ENCODE measurements at places on chromosomes 11 and 22.

- H3K36me3 ChIP-seq, result peaks cover 63% of the 10 kb centered on the region
- H3K4me3 ChIP-seq, result peak overlapping the region; percentile 98
- peaks cover 36% of the 10 kb centered on the region for H3K4me1 ChIP-seq
- no peaks in the 10 kb centered on the region for H3K27me3 ChIP-seq
Observed at GRCh38 chr11:70205766-70206165, 2.7 kb downstream of the FADD start.

- H3K4me3 ChIP-seq, result peak overlapping the region; percentile 92
- peaks cover 56% of the 10 kb centered on the region for H3K4me1 ChIP-seq
- H3K27me3 ChIP-seq, result no peaks in the 10 kb centered on the region
- no peak for DNase-seq
Observed at GRCh38 chr11:46560300-46560991, 33.4 kb downstream of the AMBRA1 start.

DNA sequence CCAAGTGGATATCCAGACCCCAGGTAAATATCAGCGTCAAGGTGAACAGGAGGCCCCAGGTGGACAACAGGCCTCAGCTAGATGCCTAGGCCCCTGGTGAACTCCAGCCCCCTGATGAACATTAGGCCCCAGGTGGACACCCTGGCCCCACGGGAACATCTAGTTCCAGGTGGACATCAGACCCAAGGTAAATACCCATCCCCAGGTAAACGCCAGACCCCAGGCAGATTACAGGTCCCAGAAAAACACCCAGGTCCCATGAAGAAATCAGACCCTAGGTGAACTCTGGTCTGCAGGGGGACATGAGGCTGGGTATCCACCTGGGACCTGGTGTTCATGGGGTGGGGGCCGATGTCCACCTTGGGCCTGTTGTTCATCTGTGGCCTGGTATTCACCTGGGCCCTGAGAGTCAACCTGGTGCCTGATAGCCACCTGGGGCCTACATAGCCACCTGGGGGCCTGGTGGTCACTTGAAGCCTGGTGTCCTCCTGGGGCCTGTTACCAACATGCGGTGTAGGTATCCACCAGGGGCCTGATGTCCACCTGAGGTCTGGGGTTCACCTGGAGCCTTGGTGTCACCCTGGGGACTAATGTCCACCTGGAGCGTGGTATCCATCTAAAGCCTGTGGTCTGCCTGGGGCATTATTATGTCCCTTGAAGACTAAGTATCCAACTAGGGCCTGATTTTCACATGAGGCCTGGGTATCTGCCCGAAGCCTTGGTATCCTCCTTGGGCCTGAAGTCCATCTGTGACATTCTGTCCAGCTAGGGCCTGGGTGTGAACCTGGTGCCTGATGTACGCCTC lies 56.8 kb upstream of the SEPTIN5 start:
- no peak overlapping the region for H3K27ac ChIP-seq
- H3K27me3 ChIP-seq, result peaks cover 2% of the 10 kb centered on the region
- no peaks in the 10 kb centered on the region for H3K4me1 ChIP-seq
- H3K36me3 ChIP-seq, result no peaks in the 10 kb centered on the region
- no peak overlapping the region for H3K4me3 ChIP-seq

GRCh38 chr11:113204280-113204679 lies 110.1 kb upstream of the TTC12 start:
- H3K27me3 ChIP-seq, result no peaks in the 10 kb centered on the region
- DNase-seq, result no peak
- H3K4me1 ChIP-seq, result no peaks in the 10 kb centered on the region
- no peaks in the 10 kb centered on the region for H3K36me3 ChIP-seq
- no peak overlapping the region for H3K4me3 ChIP-seq

- peaks cover 46% of the 10 kb centered on the region for H3K4me1 ChIP-seq
- H3K27ac ChIP-seq, result no peak overlapping the region
- no peak overlapping the region for H3K4me3 ChIP-seq
- no peak for DNase-seq
- H3K27me3 ChIP-seq, result no peaks in the 10 kb centered on the region
Observed at GRCh38 chr11:14542324-14542723, 22.1 kb upstream of the PSMA1 start.

- no peak overlapping the region for H3K4me3 ChIP-seq
- H3K27me3 ChIP-seq, result no peaks in the 10 kb centered on the region
- peaks cover 12% of the 10 kb centered on the region for H3K4me1 ChIP-seq
- H3K36me3 ChIP-seq, result peaks cover 76% of the 10 kb centered on the region
Observed at GRCh38 chr22:24088816-24089215, 77.7 kb downstream of the CABIN1 start.

- H3K27me3 ChIP-seq, result peaks cover 51% of the 10 kb centered on the region
- no peaks in the 10 kb centered on the region for H3K36me3 ChIP-seq
- H3K4me3 ChIP-seq, result no peak overlapping the region
Observed at GRCh38 chr11:20204681-20205080, 44.4 kb upstream of the DBX1 start.

DNA sequence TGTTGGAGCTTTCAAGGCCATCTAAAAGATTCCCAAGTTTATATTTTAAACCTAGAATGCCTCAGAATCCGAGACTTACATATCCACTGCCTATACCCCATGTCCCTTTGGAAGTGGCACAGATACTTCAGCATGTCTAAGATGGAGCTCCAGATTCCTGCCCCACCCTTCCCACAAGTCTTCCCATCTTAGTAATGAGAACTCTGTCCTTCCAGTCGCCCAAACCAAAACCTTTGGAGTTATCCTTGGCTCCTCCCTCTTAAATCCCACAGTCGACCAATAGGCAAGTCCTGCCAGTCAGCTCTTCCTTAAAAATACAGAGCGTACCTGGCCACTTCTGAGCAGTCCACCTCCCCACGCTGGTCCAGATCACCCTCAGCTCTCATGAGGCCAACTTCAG lies 4.3 kb downstream of the POLD4 start:
- H3K36me3 ChIP-seq, result no peaks in the 10 kb centered on the region
- DNase-seq, result no peak
- H3K27ac ChIP-seq, result no peak overlapping the region

DNA sequence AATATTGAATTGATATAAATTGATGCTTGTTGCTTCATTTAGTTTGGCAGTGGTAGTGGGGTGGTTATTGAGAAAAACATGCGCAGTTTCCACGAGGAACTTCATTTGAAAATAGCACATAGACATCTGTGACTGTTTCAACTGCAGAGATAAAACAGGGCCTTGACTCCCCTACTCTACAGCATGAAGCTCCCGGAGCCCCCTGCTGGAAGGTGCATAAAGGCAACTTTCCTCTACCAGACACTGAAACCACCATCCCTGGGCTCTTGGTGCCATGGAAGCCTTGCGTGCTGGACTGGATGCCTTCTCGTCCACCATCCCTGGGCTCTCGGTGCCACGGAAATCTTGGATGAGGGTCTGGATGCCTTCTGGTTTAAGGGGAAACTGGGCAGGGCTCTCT lies 195.9 kb downstream of the CSNK2A3 start:
- H3K36me3 ChIP-seq, result no peaks in the 10 kb centered on the region
- no peak overlapping the region for H3K27ac ChIP-seq
- no peak for DNase-seq
- peaks cover 9% of the 10 kb centered on the region for H3K4me1 ChIP-seq

GRCh38 chr22:44894321-44894720 lies 115.5 kb downstream of the PHF21B start:
- H3K4me3 ChIP-seq, result no peak overlapping the region
- no peaks in the 10 kb centered on the region for H3K4me1 ChIP-seq

DNA sequence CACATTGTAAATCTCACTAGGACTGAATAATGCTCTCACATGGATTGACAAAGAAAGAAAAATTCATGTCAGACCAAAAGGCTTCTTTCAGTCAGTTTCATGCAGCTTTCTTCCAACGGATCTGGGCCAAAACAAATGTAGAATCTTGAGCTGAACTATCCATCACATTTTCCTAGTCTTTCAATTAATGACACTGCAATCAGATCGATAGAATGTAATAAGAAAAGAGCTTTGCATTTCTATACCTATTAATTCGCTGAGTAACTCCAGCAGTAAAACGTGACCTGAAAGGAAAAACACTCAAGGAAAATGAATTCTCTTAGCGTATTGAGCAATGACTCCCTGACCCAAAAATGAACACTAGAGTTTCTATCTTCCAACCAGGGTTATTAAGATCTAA lies 194.8 kb upstream of the BLID start:
- no peaks in the 10 kb centered on the region for H3K4me1 ChIP-seq
- no peak overlapping the region for H3K27ac ChIP-seq
- DNase-seq, result no peak
- H3K4me3 ChIP-seq, result no peak overlapping the region
- no peaks in the 10 kb centered on the region for H3K36me3 ChIP-seq

DNA sequence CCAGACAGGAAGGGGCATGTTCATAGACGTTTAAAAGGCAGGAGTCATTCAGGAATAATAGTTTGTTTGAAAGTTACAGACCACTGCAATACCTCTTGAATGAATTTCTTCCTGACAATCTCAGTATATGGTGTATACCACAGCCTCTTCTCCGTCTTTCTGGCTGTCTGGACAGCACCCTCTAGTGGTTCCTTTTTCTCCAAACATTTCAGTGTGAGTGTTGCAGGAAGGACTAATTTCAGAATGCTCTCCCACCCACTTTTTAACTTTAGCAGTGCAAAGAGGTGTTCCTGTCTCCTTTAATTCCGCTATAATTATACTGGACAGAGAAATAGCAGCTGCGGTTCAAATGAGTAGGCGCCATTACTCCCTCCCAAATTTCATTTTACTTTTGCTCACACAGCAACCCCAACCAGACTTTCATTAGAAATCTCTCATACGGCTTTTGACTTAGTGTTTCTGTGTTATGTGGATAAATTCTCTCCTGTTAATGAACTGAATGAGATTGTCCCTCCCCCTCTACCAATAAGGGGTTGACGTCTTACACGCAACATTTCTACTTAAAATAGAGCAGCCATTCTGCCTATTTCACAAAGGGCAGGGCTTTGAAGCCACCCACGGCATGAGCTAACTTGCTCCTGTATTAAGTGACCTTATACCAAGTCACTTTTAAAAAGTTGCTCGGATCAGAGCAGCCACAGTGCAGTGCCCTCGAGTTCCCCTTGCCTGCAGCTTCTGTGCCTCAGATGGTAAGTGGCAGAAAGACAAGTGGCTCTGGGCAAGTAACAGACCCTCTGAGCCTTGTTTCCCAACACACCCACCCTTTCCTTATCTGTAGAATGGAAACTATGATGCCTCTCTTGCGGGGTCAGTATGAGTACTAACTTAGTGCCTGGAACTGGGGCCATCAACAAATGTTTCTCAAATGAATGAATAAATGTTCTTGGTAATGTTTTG lies 368.6 kb downstream of the OPCML start:
- H3K36me3 ChIP-seq, result no peaks in the 10 kb centered on the region
- H3K4me1 ChIP-seq, result peaks cover 2% of the 10 kb centered on the region
- no peak overlapping the region for H3K27ac ChIP-seq
- H3K27me3 ChIP-seq, result no peaks in the 10 kb centered on the region

- no peak for DNase-seq
- peaks cover 9% of the 10 kb centered on the region for H3K4me1 ChIP-seq
- peaks cover 2% of the 10 kb centered on the region for H3K27me3 ChIP-seq
- no peaks in the 10 kb centered on the region for H3K36me3 ChIP-seq
- no peak overlapping the region for H3K27ac ChIP-seq
- H3K4me3 ChIP-seq, result no peak overlapping the region
Observed at GRCh38 chr11:46248289-46249102, 29.0 kb upstream of the CREB3L1 start.

GRCh38 chr11:102313238-102313940 lies 3.9 kb upstream of the BIRC3 start:
- H3K36me3 ChIP-seq, result peaks cover 28% of the 10 kb centered on the region
- peak overlapping the region; percentile 81 for H3K27ac ChIP-seq
- no peaks in the 10 kb centered on the region for H3K27me3 ChIP-seq
- H3K4me3 ChIP-seq, result peak overlapping the region; percentile 51
- H3K4me1 ChIP-seq, result peaks cover 38% of the 10 kb centered on the region
- DNase-seq, result no peak

DNA sequence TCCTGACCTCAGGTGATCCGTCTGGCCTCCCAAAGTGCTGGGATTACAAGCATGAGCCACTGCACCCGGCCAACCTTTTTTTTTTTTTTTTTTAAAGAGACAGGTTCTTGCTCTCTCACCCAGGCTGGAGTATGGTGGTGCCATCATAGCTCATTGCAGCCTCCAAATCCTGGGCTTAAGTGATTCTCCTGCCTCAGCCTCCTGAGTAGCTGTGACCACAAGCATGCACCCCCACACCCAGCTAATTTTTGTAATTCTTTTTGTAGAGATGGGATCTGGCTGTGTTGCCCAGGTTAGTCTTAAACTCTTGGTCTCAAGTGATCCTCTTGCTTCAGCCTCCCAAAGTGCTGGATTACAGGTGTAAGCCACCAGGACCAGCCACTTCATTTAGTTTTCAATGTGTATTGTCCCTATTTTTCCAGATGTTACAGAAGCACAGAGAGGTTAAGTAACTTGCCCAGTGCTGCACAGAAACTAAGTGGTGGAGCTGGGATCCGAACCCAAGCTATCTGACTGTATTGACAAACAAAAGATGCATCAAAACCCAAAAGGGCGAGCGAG lies 55.6 kb upstream of the GRK3 start:
- no peaks in the 10 kb centered on the region for H3K27me3 ChIP-seq
- no peak overlapping the region for H3K27ac ChIP-seq
- peaks cover 20% of the 10 kb centered on the region for H3K36me3 ChIP-seq
- H3K4me1 ChIP-seq, result no peaks in the 10 kb centered on the region

DNA sequence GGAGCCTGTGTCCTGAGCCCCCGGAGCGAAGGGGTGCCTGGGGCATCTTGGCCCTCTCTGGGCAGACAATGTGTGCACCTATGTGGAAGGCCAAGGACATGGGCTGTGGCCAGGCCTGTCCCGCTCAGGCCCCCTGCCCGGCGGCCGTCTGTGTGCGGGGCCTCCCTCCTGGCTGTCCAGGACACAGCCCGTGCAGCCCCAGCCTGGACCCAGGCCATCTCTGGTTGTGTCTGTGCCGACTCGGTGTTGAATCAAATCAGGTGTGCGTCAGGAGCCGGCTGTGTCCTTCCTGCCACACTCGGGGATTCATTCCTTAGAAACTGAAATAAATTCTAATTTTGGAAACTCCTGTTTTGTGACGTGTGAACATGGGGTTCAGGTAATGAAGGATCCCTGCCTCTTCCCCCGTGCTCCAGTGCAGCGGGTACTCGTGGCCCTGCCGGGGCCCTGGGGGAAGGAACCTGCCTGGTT lies 1.5 kb upstream of the SELENOO start:
- no peak for DNase-seq
- no peaks in the 10 kb centered on the region for H3K27me3 ChIP-seq
- peaks cover 9% of the 10 kb centered on the region for H3K4me1 ChIP-seq
- peak overlapping the region; percentile 38 for H3K27ac ChIP-seq
- peaks cover 27% of the 10 kb centered on the region for H3K36me3 ChIP-seq

DNA sequence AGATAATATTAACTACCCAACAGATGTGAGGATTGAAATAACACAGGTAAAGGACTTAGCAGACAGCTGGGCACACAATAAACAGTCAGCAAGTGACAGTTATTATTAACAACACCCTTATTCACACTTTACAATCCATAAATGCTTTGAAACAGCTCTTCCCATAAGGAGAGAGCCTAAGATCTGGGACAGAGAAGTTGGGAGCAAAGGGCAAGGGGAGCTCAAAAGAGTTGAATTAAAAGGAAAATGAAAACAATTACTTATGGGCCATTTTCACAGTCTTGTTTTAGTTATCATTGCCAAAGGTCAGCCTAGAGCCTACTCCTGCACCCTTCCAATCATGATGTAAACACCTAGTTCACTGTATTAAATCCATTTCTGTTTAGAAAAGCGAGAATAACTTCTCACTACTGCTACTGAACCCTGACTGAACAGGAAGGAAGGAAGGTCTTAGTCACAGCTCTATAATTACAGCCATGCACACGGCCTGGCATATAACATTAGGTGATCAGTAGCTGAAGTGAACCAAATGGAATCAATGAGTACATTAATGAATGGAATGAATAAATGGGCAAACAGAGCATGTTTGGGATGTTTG lies 111.3 kb downstream of the PLEKHA7 start:
- H3K4me1 ChIP-seq, result peaks cover 50% of the 10 kb centered on the region
- H3K4me3 ChIP-seq, result peak overlapping the region; percentile 31
- peak overlapping the region; percentile 99 for H3K27ac ChIP-seq
- peaks cover 41% of the 10 kb centered on the region for H3K36me3 ChIP-seq
